ENCODE measurements at places on chromosomes 11 and 22.
A peak's percentile ranks its signal among the peaks of the same experiment; 100 is the strongest.

DNA sequence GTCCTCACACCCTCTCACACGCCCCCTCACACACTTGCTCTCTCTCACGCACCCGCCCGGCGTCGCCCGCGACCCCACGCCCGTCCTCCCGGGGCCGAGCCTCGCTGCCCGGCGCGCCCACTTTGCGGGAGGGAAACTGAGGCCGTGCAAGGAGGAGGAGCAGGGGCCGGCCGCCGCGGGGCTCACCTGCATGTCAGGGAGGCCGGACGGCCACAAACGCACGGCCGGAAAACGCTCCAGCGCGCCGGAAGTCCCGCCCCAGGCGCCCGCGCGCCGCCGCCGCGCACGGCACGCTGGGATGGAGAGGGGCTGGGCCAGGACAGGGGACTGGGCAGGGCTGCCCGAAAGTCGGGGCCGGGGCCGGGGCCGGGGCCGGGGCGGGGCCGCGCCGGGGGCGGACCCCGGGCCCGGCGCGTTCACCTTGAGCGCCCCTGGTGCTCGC, at the start of gene CHID1:
CHID1 (minus strand) TSS at position 222 of the 442 bp plus-strand sequence. CDS start 5,994 bp downstream, outside the sequence.
- DNase-seq, result peak; percentile 65

DNA sequence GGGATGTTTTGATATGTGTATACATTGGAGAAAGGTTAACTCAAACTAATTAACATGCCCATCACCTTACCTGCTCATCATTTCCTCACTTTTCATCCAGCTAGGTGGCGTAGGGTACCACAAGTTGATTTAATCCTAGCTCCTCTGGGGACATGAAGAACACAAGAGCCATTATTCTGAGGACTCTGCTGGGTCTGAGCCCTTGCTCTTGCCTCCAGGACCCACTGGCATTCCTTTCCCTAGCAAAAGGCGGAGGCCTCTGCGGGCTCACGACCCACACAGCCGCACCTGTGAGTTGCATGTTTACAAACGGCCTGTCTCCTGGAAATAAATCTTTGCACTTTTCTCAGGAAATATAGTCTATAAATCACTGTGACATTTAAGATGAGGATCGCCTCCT, 871.9 kb downstream of the TBC1D22A start:
- no peak for DNase-seq

- DNase-seq, result no peak
These were observed 110.5 kb downstream of the AASDHPPT start for GRCh38 chr11:106187860-106188456.

GRCh38 chr22:42623756-42624441, 9.2 kb upstream of the POLDIP3 start:
- no peak for DNase-seq

- DNase-seq, result no peak
These were observed 102.1 kb upstream of the IGLL5 start for GRCh38 chr22:22785316-22786065.

DNA sequence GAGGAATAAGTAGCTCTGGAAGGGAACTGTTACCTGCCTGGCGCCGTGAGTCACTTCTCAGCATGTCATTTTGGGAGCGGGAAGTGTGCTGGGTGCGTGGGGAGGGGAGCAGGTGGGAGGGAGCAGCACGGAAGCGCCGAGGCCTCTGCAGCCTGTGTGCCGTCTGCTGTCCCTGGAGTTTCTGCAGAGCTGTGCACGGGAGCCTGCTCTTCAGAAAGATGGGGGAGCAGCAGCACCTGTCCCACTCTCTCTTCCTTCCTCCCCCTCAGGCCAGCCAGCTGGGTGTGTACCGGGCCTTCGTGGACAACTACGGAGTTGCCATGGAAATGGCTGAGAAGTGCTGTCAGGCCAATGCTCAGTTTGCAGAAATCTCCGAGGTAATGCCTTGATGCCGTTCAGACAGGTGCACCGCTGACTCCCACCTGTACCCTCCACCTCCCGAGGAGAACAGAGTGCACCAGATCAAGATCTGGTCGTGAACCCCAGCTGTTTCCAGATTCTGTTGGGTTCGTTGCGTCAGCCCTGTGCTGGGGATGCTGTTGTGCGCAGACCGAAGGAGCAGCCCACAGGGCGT, 87.9 kb downstream of the BCR start:
- no peak for DNase-seq

- no peak for DNase-seq
These were observed 571.4 kb upstream of the FAT3 start for GRCh38 chr11:91653079-91653754.

- DNase-seq, result no peak
These were observed 77.6 kb downstream of the MPPED2 start for GRCh38 chr11:30508594-30508993.

- no peak for DNase-seq
These were observed 25.1 kb downstream of the RSPH14 start for GRCh38 chr22:23116506-23117263.

DNA sequence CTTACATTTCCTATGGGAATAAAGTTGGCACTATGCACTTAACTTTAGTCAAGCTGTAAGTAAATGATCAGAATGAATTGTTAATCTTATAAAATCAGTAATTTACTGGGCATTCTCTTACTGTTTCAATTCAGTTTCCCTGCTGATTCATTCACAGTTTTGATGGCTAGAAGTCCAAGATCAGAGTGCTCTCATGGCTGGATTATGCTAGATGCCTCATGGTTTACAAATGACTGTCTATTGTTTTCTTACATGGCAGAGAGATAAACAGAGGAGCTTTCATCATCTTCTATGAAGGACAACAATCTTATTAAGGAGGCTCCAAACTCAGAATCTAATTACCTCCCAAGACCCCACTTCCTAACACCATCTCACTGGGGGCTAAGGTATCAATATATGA, 135.1 kb upstream of the CARD18 start:
- DNase-seq, result no peak

DNA sequence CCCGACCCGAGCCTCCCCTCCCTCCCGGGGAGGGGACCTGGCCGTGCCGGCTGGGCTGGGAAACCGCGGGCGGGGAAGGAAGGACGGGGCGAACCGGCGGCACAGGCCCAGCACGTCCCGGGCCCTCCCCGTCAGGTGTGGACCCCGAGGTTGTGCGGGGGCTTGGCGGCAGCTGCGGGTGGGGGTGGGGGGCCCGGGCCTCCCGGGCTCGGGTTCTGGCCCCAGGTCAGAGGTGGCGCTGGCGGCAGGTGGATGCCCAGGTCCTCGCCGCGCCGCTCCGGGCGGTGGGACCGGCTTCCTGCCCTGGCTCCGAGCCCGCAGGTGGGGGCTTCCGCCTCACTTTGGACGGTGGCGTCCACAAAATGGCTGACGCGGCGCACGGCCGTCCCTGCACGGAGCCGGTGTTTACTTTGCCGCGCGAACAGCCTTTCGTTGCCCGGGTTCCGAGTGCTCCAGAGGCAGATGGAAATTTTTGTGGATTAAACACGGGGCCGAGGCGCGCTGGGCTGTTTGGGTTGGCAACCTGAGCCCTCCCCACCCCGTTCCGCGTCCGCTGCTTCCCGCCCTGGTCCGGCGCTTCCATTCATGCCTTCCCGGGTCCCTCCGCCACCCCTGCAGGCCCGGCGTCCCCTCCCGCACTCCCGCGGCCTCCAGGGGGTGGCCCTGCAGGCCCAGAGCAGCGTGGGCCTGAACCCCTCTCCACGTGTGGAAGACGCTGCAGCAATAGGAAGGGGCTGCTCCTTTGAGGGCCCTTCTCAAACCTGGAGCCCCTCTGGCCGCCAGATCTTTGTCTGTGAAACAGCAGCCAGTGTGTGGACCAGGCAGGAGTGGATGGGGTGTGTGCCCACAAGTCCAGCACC, 92.0 kb upstream of the KCNQ1OT1 start:
- DNase-seq, result no peak

DNA sequence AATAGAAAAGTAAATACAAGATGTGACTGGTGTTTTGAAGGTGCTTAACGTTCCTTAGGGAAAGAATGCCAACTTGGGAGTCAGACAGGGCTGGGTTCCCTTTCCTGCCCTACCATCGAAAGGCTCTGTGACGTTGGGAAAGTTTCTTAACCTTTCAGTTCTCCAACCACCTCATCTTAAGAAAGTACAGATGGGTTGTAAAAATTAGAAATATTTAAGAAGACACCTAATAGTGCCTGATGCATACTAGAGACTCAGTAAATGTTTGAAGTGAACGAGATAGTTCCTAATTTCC, 1.1 kb downstream of the GTPBP1 start:
- no peak for DNase-seq

- no peak for DNase-seq
These were observed 159.9 kb upstream of the GRK3 start for GRCh38 chr22:25404556-25404927.

GRCh38 chr11:83682611-83682973, 396.4 kb upstream of the CCDC90B start:
- no peak for DNase-seq

- DNase-seq, result no peak
These were observed 154.7 kb downstream of the TBC1D22A start for GRCh38 chr22:46916886-46917770.

- DNase-seq, result no peak
These were observed 3.5 kb downstream of the PLXNB2 start for GRCh38 chr22:50303848-50304527.

DNA sequence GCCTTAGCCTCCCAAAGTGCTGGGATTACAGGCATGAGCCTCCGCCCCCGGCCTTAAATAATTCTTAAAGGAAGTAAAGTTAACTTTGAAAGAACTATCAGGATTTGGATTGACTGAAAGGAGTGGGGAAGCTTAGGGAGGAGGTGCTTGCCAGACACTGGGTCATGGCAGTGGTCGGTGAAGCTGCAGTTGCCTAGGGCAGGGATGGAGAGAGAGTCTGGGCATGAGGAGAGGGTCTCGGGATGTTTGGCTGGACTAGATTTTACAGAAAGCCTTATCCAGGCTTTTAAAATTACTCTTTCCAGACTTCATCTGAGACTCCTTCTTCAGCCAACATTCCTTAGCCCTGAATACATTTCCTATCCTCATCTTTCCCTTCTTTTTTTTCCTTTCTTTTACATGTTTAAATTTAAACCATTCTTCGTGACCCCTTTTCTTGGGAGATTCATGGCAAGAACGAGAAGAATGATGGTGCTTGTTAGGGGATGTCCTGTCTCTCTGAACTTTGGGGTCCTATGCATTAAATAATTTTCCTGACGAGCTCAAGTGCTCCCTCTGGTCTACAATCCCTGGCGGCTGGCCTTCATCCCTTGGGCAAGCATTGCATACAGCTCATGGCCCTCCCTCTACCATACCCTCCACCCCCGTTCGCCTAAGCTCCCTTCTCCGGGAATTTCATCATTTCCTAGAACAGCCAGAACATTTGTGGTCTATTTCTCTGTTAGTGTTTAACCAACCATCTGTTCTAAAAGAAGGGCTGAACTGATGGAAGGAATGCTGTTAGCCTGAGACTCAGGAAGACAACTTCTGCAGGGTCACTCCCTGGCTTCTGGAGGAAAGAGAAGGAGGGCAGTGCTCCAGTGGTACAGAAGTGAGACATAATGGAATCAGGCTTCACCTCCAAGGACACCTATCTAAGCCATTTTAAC, at the start of gene NNMT:
NNMT (plus strand) TSS at position 724 of the 929 bp plus-strand sequence; CDS start at position 882, 158 bp downstream.
- no peak for DNase-seq

DNA sequence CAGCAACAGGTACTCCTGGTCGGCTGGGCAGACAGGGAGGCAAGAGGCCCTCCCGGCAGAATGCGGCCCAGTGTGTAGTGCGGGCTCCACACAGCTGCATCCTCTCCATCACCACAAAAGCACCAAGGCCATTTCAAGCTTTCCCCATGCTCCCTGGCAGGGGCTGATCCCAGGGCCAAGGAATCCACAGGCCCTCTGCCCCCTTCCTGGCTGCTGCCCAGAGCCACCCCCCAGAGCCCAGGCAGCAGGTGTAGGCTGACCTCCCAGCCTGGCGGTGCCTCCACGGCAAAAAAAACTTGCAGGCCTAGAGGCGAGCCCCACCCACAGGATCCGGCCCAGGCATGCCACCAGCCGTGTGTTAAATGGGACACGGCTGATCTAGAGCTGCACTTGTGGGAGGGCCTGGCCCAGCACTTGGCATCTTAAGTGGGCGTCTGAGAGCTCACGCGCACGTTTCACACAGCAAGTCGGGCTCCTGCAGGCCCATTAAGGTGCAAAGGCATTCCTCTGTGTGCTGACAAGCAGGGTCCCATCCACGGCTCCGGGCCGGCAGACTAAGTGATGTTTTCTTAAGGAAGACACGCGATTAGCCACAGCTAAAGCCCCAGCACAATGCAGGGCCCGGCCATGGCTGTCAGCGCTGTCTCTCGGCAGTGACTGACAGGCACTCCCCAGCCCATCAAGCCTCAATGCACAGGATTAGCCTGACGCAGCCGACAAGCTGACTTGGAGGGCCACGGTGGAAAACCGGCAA, 19.8 kb upstream of the GNB1L start:
- DNase-seq, result no peak

DNA sequence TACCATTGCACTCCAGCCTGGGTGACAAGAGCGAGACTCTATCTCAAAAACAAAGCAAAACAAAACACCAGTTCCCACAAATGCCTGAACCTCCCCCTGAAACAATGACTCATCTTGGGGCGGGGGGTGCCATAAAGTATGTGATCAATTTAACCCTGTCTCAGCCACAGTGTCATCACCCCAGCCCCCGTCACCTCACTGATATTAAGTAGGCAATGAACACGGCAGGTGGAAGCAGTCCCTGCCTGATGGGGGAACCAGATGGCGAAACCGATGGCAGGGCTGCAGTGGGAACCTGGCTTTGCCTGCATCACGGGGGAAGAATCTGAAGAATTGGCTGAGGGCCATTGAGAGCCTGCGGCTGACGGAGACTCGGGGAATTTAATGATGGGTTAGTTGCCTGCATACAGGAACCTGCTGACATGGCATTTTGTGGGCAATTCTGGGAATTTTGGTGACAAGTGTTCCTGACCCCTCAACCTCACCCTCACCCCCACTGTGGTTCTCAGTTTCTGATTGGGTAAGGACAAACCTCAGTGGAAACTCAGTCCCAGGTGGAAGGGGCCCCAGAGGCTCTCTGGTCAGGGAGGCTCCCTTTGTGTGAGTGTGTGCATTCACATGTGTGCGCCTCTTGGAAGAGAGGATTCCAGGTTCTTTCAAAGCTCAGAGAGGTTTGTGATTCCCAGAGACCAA, 39.1 kb upstream of the SHISAL1 start:
- DNase-seq, result no peak

GRCh38 chr11:85951428-85952107, 96.4 kb downstream of the CCDC83 start:
- no peak for DNase-seq

DNA sequence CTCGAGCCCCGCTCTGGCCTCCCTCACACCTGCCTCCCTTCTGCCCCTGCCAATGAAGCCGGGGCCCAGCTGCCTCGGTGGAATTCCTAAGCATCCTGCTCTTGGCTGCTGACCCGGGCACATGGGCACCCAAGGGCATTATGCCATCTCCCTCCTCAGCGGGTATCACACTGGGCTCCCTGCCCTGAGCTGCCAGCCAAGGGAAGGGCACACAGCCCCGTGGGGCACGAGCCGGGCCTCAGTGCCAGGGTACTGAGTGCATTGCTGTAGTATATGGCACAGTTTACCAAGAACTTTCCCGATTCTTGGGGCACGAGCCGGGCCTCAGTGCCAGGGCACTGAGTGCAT, 43.8 kb upstream of the JAM3 start:
- no peak for DNase-seq

All from stimulated activated CD8-positive, alpha-beta memory T cell treated with anti-CD3 and anti-CD28 coated beads, Interleukin-4, amount 100 ng/mL, for 4 hours (primary cell).